ENCODE measurements at places on chromosomes 1 and 21.
A peak's percentile ranks its signal among the peaks of the same experiment; 100 is the strongest.

GRCh38 chr1:212473729-212474128 is 41.0 kb downstream of the NENF start:
- ATAC-seq: no peak

DNA sequence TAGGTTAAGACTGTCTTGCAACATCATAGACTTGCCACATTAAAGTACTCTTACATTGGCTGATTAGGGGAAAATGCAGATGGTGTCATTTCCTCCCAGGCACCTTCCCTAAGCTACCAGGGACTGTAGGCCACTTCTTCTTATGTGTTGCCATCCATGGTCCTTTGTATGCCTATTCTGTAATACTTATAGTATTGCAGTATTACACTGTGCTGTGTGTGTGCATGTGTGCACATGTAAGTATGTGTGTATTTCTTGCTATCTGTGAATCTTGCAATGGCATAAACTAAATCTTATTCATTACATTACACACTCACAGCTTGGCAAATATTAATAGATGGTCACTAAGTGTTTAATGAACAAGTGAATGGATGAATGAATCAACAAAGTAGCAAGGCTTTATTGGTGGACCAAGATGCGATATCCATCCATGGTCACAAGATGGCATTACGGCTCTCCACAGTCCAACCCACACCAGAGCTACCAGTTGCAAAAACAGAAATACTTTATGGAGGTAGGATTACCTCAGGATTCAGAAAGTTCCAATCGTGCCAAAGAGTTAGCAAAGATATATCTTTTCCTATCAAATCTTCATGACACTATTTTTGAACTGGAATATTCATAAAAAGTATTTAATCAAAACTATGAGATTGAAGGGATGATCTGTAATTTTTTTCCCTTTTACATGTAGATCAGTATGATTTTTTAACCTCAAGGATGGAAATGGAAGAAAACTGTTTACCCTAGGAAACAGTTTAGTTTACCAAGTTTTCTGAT is 160.2 kb downstream of the DENND1B start:
- no peak for ATAC-seq

GRCh38 chr1:60274422-60275290 is 201.1 kb upstream of the C1orf87 start:
- no peak for ATAC-seq

DNA sequence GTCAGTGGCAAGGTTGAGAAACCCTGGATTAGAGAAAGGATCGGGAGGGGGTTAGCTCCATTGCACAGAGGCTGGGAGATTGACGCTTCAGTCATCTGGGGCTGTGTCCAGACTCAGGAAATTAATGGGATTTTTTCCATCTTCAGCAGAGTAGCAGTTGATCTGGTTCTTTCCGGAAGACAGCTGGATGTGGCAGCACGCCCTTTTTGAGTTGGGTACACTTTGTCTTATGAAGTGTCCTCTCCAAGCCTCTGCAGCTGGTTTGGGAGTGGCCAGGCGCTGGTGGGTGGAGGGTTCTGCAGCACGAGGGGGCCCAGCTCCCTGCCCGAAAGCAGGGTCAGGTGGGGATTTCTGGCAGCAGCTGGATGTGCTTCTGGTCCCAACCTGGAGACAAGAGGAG is 95.1 kb downstream of the TAS1R2 start:
- no peak for ATAC-seq

DNA sequence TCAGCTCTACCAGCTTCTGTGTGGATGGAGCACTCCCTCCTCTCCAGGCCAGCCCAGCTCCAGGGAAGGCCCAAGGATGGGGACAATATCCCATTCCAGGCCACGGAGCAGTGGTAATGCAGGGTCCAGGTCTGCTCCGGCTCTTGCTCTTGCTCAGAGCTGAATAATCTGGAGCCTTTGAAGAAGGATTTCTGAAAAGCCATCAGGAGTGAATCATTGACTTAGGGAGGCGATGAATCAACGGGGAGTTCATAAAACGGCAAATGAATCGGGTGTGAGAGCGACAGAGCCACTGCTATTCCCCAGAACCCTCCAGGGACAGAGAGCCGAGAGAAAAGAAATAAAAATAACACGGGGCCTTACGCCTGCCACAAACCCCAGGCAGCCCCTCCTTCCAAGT is 7.7 kb downstream of the POU3F1 start:
- no peak for ATAC-seq

DNA sequence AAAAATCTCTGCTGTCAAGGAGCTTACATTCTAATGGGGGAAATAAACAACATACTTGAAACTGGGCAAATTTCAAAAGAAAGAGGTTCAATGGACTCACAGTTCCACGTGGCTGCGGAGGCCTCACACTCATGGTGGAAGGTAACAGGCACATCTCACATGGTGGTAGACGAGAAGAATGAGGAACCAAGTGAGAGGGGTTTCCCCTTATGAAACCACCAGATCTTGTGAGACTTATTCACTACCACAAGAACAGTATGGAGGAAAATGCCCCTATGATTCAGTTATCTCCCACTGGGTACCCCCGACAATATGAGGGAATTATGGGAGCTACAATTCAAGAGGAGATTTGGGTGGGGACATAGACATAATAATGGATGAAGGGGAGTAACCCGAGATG is 226.4 kb downstream of the ZP4 start:
- ATAC-seq: no peak

- ATAC-seq: no peak
Measured at GRCh38 chr1:224707843-224708725, 92.0 kb downstream of the CNIH3 start.

DNA sequence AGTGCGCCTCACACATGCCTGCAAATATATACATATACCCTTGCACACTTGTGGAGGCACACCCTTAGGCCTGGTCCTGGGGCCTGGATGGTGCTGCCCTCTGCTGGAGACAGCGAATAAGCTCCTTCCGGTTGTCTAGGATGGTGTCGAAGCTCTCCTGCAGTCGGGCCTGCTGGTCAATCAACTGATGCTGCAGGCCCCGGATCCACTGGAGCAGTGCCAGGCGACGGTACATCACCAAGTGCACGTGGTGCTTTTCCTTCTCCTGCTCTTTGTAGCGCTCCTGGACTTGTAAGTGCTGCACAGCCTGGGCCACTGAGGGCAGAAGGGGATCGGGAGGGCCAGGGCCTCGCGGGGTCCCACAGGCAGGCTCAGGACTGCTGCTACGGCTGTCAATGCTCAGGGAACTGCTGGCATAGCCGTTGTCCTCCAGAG is 3.1 kb downstream of the C1orf216 start:
- peak; percentile 47 for ATAC-seq

DNA sequence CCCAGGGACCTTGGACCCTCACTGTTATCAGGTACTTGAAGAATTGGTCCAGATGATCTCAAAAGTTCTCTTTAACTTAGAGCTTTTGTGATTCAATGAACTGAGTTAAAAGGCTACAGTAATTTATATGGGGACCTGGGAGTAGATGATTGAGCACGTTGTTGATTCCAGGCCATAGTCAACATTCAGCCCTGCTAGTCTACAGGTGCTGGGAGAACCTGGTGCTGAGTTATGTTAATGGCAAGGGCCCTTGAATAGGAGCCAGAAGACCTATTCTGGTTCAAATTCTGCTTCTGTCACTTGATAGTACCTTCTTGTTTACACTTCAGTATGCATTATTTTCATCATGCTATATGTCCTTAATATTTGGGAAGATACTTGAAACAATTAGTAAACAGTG is 11.2 kb downstream of the DYRK3 start:
- ATAC-seq: no peak

GRCh38 chr21:43277481-43278351 is 108.9 kb downstream of the CRYAA start:
- no peak for ATAC-seq

- ATAC-seq: no peak
Measured at GRCh38 chr1:56788588-56788987, 30.6 kb downstream of the FYB2 start.

Data from activated CD4-positive, CD25-positive, alpha-beta regulatory T cell treated with anti-CD3 and anti-CD28 coated beads, Interleukin-2, amount 50 U/mL, for 24 hours (primary cell).